ENCODE measurements at places on chromosomes 3 and 15.

GRCh38 chr15:63655683-63656372 lies 58.6 kb downstream of the FBXL22 start:
- no peak overlapping the region for H3K4me3 ChIP-seq
- peaks cover 46% of the 10 kb centered on the region for H3K36me3 ChIP-seq
- no peak overlapping the region for H3K27ac ChIP-seq
- no peak for DNase-seq
- H3K27me3 ChIP-seq, result no peaks in the 10 kb centered on the region

DNA sequence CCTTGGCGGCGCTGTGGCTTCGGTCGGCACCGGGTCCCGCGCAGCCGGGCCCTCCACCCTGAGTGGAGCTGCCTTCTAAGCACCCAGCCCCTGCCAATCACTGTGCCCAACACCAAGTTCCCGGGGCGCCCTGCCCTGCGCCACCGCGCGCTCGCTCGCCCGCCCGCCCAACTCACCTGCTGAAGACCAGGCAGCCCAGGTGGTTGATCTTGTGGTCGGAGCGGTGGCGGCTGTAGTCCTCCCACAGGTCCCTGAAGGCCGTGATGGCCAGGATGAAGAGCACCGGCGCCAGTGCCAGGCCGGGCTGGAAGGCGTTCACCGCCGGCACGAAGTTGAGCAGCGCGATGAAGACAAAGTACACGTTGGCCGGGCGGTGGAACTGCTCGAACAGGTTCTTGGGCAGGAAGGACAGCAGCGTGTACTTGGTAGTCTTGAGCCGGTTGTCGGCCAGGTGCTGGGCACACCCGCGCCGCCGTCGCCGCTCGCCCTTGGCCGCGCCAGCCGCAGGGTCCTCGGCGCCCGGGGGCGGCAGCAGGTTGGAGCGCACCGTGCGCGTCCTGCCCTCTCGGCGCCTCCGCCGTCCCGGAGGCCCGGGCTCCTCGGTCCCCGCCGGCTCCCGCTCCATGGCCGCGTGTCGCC lies 536 bp downstream of the ATP10A start:
- H3K27me3 ChIP-seq, result no peaks in the 10 kb centered on the region
- no peak for DNase-seq
- peaks cover 45% of the 10 kb centered on the region for H3K4me1 ChIP-seq
- H3K27ac ChIP-seq, result peak overlapping the region; percentile 56
- H3K36me3 ChIP-seq, result peaks cover 42% of the 10 kb centered on the region
- H3K4me3 ChIP-seq, result peak overlapping the region; percentile 93

- DNase-seq, result no peak
- H3K4me1 ChIP-seq, result no peaks in the 10 kb centered on the region
These were observed 220.4 kb downstream of the SNRPN start for GRCh38 chr15:25175033-25175788.

DNA sequence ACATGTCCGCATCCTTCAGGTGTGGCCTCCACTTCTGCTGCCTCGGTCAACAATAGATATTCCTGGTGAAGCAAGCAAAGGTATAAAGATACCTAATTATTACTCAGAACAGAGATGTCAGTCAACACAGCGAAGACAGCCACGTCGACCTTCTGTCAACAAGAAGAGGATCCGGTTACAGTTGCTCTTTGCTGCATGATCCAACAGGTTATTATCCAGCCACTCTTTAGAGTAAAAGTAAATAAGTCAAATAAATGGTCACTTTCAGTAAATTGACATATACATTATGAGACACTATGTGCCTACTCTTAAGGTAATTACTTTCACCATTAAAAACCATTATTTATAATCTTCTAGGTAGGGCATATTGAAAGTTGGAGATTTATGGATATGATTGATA lies 356.8 kb upstream of the ATP11B start:
- H3K36me3 ChIP-seq, result no peaks in the 10 kb centered on the region
- H3K4me3 ChIP-seq, result no peak overlapping the region
- no peak for DNase-seq

DNA sequence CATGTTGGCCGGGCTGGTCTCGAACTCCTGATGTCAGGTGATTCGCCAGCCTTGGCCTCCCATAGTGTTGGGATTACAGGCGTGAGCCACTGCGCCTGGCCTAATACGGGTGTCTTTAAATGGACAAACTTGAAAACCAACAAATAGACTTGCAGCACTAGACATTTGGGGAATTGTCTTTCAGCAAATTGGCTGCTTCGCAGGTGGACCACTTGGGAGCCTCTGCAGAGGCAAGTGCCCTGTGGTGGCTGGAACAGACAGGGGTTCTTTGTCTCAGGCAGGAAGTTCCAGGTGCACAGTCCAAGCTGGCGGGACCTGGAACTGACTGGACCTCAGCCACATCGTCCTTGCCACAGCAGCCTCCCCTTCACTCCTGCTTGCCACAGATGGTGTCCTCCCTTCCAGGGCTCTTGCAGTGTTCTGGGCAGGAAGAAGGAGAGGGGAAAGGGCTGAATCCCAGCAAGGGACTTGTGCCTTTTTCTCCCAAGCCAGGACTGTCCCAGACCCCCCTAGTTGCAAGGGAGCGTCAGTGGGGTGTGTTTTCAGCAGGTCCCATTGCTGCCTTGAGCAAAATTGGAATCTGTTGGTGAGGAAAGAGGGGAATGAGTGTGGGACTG lies 94.3 kb downstream of the TBC1D2B start:
- no peak overlapping the region for H3K4me3 ChIP-seq
- no peak overlapping the region for H3K27ac ChIP-seq
- DNase-seq, result no peak
- H3K4me1 ChIP-seq, result no peaks in the 10 kb centered on the region
- no peaks in the 10 kb centered on the region for H3K27me3 ChIP-seq

GRCh38 chr15:43519196-43519595 lies 1.8 kb downstream of the MAP1A start:
- H3K4me1 ChIP-seq, result peaks cover 35% of the 10 kb centered on the region
- peaks cover 48% of the 10 kb centered on the region for H3K36me3 ChIP-seq
- no peak overlapping the region for H3K27ac ChIP-seq
- DNase-seq, result no peak
- H3K27me3 ChIP-seq, result no peaks in the 10 kb centered on the region

DNA sequence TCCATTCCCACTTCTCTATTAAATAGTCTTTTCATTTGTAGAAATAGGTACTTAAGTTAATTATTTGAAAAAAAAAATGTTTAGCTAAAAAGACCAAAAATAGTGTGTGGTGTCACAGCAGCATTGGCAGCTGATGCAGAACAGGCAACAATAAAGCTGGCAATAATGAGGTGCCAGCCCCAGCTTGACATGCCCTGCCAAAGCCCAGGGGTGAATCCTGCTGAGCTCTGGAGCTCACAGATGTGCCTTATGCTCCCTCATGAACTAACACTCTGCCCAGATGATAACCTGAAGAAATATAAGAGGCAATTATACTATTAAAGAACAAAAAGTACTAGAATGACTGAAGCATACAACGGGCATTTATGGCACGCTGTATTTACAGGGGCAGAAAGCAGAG lies 63.8 kb downstream of the IGSF11 start:
- no peak overlapping the region for H3K4me3 ChIP-seq
- H3K27ac ChIP-seq, result no peak overlapping the region
- H3K4me1 ChIP-seq, result no peaks in the 10 kb centered on the region
- no peaks in the 10 kb centered on the region for H3K36me3 ChIP-seq
- DNase-seq, result no peak
- H3K27me3 ChIP-seq, result no peaks in the 10 kb centered on the region

- no peaks in the 10 kb centered on the region for H3K27me3 ChIP-seq
- H3K4me3 ChIP-seq, result no peak overlapping the region
- H3K36me3 ChIP-seq, result no peaks in the 10 kb centered on the region
These were observed 122.6 kb upstream of the MEF2A start for GRCh38 chr15:99443056-99443756.

- H3K27me3 ChIP-seq, result no peaks in the 10 kb centered on the region
- H3K4me3 ChIP-seq, result no peak overlapping the region
- DNase-seq, result no peak
These were observed 1.4 kb upstream of the GHRL start for GRCh38 chr3:10294030-10294586.

DNA sequence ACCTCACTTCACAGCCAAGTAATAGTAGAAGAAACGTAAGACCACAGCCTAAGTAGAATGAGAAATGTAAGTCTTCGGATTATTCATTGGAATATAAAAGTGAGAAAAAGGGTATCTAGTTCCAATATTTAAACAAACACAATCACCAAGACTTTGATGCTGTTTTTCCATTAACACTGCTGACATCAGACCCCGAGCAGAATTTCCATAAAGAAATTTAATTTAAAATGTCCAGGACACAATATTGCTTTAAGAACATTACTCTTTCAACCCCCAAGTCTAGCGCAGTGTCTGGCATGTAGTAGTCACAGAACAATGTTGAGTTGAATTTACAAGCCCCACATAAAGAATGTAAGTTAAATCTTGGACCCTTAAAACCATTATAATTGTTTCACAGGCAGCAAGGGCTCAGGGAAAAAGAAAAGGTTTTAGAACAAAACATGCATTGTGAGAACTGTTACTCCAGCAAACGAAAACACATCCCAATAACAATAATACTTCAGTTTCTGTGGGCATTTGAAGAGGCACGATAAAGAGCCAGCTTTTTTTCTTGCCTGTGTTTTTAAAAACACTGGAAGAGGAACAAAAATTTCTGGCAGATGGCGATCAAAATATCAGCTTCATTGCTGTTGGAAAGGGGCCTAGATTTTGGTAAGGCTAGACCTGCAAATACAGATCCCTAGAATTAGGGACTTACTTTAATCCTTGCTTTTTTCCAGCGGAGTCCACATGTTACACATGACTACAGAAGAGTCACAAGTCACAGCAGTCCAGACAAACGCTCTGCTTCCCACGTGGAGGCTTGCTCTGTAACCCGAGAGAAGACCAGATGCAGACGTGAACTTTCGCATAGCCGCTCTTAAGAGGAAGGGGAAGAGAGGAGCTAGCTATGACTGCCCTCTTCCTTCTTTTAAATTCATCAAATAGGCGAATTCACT lies 77.9 kb upstream of the IGSF10 start:
- H3K27me3 ChIP-seq, result no peaks in the 10 kb centered on the region
- no peak overlapping the region for H3K4me3 ChIP-seq
- peaks cover 18% of the 10 kb centered on the region for H3K4me1 ChIP-seq
- DNase-seq, result peak; percentile 2
- no peaks in the 10 kb centered on the region for H3K36me3 ChIP-seq

GRCh38 chr3:100045696-100046095 lies 68.6 kb downstream of the FILIP1L start:
- H3K4me1 ChIP-seq, result peaks cover 71% of the 10 kb centered on the region
- no peaks in the 10 kb centered on the region for H3K36me3 ChIP-seq
- DNase-seq, result peak; percentile 89
- H3K27me3 ChIP-seq, result no peaks in the 10 kb centered on the region
- peak overlapping the region; percentile 50 for H3K27ac ChIP-seq
- no peak overlapping the region for H3K4me3 ChIP-seq

- no peaks in the 10 kb centered on the region for H3K36me3 ChIP-seq
- H3K4me1 ChIP-seq, result peaks cover 29% of the 10 kb centered on the region
- DNase-seq, result peak; percentile 81
- peak overlapping the region; percentile 72 for H3K27ac ChIP-seq
- no peak overlapping the region for H3K4me3 ChIP-seq
These were observed 77.5 kb upstream of the FBN1 start for GRCh38 chr15:48722764-48723661.

- DNase-seq, result no peak
- H3K4me1 ChIP-seq, result no peaks in the 10 kb centered on the region
- H3K27ac ChIP-seq, result no peak overlapping the region
- peaks cover 79% of the 10 kb centered on the region for H3K36me3 ChIP-seq
- H3K27me3 ChIP-seq, result no peaks in the 10 kb centered on the region
These were observed 25.7 kb downstream of the PBRM1 start for GRCh38 chr3:52660046-52660445.

GRCh38 chr3:110731148-110731547 lies 340.5 kb upstream of the NECTIN3 start:
- no peaks in the 10 kb centered on the region for H3K36me3 ChIP-seq
- H3K27me3 ChIP-seq, result no peaks in the 10 kb centered on the region
- DNase-seq, result no peak
- no peaks in the 10 kb centered on the region for H3K4me1 ChIP-seq
- H3K27ac ChIP-seq, result no peak overlapping the region
- H3K4me3 ChIP-seq, result no peak overlapping the region

DNA sequence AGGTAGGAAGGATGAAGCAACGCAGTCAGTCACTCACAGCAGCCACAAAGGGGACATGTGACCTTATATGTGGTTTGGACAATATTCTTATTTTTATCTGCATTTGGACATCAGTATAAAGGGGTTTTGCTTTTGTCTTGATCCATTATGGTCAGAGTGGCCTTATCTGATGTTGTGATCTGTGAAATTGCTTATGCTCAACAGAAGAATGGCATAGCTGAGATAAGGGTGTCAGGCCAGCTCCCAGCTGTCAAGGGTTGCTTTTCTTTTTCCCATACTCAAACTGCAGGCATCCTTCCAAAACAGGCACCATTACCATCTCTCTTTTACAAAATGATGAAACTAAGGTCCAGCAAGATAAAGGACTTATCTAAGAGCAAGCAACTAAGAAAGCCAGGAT lies 28.1 kb downstream of the DCLK3 start:
- no peak overlapping the region for H3K27ac ChIP-seq
- no peak overlapping the region for H3K4me3 ChIP-seq
- no peaks in the 10 kb centered on the region for H3K27me3 ChIP-seq
- H3K36me3 ChIP-seq, result no peaks in the 10 kb centered on the region
- DNase-seq, result no peak

- H3K4me1 ChIP-seq, result peaks cover 37% of the 10 kb centered on the region
- no peak for DNase-seq
- H3K4me3 ChIP-seq, result peak overlapping the region; percentile 52
- peaks cover 68% of the 10 kb centered on the region for H3K36me3 ChIP-seq
- peak overlapping the region; percentile 86 for H3K27ac ChIP-seq
These were observed 3.7 kb downstream of the NR2F2 start for GRCh38 chr15:96334017-96334704.

DNA sequence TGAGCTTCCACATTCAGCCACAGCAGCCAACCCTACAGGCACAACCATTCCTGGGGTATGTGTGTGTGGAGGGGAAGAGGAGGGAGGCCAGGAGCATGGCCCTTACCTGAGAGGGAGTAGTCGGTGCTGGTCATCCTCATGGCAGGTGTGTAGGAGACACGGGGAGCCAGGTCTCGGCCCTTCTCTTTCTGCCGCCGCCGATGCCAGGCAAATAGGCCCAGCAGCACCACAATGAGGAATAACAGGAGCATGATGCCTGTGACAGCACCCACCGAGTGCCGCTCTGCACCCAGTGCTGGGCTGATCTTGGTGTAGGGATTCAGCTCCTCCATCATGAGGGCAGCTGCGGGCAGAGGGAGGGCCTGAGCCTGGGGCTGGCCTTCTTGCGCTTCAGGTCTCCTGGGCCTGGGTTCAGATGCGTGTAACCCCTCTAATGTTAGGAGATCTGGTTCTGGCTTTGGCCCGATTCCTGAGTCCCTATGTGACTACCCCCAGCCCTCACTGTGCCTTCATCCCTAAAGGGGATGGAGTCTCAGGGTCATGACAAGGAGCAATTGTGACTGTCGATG lies 44.4 kb downstream of the RAB11A start:
- no peaks in the 10 kb centered on the region for H3K36me3 ChIP-seq
- H3K27ac ChIP-seq, result no peak overlapping the region
- H3K4me3 ChIP-seq, result no peak overlapping the region
- DNase-seq, result no peak
- H3K27me3 ChIP-seq, result no peaks in the 10 kb centered on the region

- peaks cover 45% of the 10 kb centered on the region for H3K36me3 ChIP-seq
- no peak for DNase-seq
- H3K27me3 ChIP-seq, result no peaks in the 10 kb centered on the region
- H3K4me1 ChIP-seq, result peaks cover 6% of the 10 kb centered on the region
- H3K27ac ChIP-seq, result no peak overlapping the region
These were observed 729 bp upstream of the ZBTB11 start for GRCh38 chr3:101677436-101678286.

Measured in SJSA1 (cell line).